ENCODE measurements at places on chromosomes 1 and 21.

DNA sequence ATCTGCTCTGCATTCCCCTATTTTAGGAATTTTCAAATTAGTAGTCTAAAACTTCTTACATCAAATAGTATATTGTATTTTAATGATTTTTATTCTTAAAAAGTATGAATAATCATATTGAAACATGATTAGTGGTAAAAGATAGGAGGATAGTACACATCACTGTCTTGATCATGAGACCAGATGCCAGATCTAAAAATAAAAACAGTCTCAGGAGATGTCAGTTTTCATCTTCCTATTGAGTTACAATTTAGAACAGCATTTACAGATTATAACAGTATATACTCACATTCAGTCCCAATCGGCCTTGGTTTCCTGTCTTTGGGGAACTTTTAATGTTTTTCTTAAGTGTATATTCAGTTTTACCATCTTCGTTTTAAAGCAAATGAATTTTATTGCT, 95.9 kb downstream of the USP25 start:
- no peak for DNase-seq

GRCh38 chr1:177873238-177873637, 96.6 kb downstream of the SEC16B start:
- no peak for DNase-seq

DNA sequence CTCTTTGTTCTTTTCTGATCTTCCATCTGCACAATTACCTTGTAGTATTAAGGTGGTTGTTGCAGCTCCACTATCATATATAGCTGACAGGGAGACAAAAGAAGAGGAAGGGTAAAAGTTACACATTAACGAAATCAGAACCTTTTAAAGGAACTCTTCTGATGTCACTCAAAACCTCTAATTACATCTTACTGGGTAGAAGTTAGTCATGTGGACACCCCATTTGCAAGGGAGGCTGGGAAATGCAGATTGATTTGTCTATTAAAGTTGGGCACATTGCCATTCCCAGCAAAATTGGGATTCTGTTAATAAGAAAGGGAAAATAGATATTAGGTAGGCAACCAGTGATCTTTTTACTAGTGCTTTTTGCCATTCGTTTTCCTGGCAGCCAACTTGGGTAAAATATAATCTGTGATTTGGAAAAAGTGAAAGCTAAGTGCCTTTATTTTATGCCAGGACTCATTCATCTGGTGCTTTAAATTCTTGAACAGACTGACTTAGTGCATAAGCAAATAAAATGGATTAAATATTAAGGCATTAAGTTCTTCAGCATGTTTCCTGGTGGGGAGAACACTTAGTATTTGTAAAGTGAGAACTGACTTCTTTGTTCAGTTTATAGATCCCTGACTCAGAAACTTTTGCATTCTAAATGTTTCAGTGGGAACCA, 71.3 kb downstream of the DNM3 start:
- DNase-seq = no peak

DNA sequence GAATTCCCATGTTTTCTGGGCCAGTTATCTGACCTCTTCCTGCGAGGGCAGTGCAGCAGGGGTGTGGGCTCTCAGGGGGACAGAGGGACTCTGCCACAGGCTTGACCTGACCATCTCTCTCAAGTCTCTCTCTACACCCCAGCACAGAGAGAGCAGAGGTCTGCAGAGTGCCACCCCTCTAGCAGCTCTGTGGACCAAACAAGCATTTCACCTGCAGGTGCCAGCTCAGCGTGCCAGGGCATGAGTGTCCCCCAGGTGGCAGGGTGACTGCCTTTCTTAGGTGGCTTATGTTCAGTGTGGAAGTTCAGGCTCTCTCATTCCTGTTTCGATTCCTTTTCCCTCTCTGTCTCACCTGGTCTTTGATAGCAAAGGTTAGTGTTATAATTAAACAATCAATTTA, 191.3 kb downstream of the CACNA1E start:
- no peak for DNase-seq

DNA sequence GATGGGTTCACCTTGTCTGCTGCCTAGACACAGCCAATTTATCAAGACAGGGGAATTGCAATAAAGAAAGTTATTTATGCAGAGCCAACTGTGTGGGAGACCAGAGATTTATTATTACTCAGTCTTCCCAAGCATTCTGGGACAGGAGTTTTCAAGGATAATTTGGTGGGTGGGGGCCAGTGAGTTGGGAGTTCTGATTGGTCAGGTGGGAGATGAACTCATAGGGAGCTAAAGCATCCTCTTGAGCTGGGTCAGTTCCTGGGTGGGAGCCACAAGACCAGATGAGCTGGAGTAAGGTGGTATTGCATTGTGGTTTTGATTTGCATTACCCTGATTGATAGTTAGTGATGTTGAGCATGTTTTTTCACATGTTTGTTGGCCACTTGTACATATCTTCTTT, 86.1 kb downstream of the PRKAB2 start:
- no peak for DNase-seq

- no peak for DNase-seq
Observed at GRCh38 chr1:14320518-14320917, 278.0 kb upstream of the KAZN start.

DNA sequence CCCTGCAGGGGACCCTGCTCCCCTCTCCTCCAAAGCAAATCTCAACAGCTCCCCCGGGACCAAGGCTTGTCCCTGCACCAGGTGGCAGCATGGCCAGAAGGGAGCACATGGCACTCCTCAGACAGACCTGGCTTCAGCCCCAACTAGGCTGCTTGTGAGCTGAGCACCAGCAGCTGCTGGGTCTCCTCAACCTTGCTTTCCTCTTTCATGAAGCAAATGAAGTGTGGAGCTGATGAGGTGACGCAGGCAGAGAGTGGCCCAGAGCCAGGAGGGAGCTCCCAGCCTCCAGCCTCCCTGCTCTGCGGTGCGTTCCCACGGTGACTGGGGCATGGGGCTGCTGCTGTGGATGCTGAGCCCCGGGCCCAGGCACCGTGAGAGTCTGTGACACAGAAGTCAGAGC, 34.0 kb downstream of the MEGF6 start:
- no peak for DNase-seq

DNA sequence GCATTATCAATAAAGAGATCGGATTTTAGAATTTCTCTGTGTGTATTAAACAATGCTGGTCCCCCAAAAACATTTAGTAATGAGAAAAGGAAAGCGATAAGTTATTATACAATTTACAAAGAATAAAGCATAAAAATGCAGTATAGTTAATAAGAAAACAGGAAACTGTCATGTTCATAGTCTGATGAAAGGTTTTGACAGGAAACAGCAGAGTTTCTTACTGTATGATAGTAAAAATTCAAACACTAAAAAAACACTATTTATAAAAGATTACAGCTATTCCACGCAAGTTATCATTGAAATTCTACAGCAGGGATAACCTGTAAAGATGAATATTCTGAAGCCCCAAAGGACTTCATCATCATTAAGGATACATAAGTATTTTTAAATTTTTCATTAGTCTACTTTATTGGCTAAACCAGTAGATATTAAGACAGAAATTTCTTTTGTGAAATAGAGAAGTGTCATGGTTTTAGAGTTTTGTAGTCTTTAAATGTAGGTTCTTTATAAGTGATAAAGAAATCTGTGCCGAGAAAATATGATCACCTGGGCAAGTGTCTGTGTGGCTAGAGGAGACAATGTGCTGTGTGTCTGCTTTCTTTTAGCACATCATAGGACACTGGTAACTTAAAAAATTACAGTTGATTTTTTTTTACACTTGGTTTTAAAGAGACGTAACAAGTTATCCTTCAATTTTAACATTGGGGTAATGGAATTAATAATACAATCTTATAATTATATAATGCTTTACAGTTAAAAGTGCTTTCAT, 49.7 kb upstream of the GFI1 start:
- no peak for DNase-seq

GRCh38 chr1:153390938-153391710, at the start of gene S100A8:
Gene S100A8, minus strand, starts transcription at chr1:153391073. Its CDS starts 538 bp downstream, at chr1:153390535.
- DNase-seq = no peak

- DNase-seq = no peak
Observed at GRCh38 chr1:92730476-92730875, 54.4 kb downstream of the EVI5 start.

- DNase-seq = no peak
Observed at GRCh38 chr1:230540421-230541155, 101.7 kb upstream of the COG2 start.

DNA sequence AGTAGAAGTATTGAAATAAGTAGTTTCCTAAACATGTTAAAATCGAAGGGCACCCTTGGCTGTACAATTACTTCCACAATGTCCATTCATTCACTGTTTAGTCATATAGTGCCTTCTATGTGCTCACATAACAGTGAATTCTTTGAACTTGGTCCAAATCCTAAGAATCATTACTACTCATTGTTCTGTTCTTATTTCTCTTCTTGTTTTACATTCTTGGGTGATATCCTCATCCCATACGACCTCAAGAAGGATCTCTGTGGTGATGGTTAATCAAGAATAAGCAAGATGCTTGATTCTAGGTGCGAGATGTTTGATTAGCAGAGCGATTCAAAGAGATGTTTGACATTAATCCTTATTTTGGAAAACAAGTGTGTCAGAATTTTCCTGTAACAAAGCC, 667.4 kb upstream of the ZP4 start:
- DNase-seq = no peak

DNA sequence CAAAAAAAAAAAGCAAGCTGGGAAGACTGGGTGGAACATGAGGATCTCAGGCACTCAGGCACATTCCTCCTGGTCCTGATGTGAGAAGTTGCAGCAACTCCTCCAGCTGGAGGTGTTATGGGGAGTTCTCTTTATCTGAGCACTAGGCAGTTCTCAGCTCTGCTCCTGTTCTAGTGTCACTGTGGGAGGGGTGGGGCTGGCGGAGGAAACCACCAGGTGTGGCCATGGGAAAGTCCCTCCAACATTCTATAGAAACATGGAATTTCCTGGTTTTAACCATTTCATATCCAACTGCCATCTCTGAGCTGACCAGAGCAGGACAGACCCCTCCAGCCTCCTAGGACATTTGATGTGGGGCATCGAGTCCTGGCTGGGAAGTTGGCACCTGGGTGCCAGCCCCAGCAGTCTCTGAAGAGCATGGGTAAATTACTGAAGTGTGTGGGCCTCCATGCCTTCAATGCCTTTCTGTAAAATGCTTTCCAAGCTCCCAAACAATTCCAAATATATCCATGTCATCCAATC, 804 bp upstream of the IKBKE start:
- no peak for DNase-seq

GRCh38 chr21:26776310-26777021, 68.7 kb downstream of the ADAMTS1 start:
- DNase-seq = no peak

DNA sequence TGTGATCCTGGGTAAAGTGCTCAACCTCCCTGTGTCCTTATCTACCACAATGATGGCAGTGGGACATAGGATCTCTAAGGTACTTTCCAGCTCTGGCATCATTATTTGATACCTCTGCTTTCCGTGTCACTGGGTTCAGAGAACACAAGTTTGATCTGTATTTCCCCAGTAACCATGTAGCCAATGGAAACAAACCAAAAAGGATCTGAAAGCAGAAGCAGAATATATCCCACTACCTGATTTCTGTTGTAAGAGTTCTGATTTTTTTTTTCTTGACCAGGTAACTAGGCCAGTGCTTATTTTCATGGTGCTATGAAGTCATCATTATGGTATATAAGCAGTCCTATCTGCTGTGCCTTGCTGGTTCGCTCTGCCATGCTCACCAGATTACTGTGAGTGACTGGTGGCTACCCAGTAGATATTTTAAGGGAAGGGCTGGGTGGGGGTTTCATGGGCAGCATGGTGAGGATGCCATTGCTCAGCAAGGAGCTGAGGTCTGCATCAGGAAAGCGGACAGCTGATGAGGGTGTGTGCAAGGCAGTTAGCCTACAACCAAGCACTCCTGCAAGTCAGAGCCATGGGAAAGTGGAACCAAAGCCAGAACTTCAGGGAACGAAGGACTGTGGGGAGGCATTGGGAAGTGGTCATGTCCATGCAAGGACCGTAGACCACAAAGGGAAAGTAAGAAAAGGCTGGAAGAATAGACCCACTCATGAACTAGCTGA, 104.9 kb upstream of the EDEM3 start:
- no peak for DNase-seq

DNA sequence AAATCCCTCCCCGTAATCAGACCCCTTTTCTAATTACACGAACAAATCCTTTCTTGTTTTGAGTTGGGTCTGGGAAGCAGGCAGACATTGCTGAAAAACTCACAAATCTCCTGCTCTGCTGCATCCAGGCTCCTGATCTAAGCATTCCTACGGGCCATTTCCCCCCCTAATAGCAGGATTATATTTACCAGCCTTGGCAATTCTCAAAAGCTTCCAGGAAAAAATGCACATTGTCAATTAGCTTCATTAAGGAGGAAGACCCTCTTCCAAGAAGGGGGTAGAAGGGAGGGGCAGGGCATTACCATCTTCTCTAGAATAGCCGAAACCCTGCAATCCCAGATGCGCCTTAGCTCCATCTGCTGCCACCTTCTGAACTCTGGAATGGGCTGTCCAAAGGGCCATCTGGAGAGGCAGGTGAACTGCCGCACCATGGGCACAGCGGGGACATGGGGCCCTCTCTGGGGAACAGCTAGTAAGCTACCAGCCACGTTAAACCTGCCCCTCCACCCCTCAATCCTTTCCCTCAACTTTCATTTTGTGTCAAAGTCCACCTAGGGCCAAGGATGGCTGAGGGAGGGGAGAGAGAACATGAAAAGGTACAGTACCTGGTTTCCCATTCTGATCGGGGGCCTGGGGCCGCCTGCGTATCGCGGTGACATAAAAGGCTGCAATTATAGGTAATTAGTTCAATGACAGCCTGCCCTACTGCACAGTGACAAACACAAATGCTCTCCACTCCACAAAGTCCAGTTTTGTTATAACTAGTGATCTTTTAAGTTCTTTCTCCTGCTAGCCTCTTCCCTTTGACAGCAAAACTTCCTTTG, 56.8 kb downstream of the MRPL37 start:
- no peak for DNase-seq

DNA sequence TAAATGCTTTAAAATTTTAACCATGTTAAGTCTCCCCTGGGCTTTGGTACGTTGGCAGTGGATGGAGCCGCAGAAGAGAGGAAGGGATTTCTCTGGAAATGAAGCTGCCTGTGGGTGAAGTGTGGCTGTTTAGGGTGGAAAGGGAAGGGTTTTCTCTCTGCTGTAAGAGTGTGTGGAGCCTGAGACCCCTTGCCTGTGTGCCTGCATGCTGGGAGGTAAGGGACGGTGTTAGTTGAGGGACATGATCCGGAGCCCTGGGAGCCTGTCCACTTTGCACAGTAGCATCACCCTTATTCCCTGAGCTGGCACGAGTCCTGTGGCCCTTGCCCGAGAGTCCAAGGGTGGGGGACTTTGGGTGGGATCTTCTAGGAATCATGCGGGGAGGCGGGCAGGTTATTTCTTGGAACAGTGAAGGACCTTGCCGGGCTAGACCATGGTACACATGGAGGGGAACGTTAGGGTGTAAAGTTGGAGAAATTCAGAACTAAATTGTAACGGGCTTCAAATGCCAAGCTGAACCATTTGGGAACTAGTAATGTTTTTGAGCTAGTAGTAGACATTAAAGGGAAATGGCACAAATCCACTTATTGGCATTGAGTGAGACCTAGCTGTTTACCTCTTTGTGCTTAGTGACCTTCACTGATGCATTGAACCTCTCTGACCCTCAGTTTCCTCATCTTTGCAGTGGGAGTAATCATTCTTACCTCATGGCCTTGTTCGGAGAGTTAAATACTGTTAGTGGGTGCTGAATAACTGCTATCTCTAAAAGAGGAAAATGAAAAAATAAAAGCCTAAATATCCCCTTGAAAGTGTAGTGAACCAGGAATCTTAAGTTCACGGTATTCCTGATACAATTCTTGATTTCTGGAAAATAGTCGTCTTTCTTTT, 3.5 kb downstream of the GALNT2 start:
- DNase-seq = no peak

- DNase-seq = no peak
Observed at GRCh38 chr1:203305809-203306088, 430 bp downstream of the BTG2 start.

- no peak for DNase-seq
Observed at GRCh38 chr1:39214714-39214997, 10.2 kb downstream of the MACF1 start.

Measured in stimulated activated CD8-positive, alpha-beta memory T cell treated with anti-CD3 and anti-CD28 coated beads, Interleukin-15, amount 100 ng/mL, for 48 hours (primary cell).